ENCODE measurements at places on chromosomes 7 and 10.

DNA sequence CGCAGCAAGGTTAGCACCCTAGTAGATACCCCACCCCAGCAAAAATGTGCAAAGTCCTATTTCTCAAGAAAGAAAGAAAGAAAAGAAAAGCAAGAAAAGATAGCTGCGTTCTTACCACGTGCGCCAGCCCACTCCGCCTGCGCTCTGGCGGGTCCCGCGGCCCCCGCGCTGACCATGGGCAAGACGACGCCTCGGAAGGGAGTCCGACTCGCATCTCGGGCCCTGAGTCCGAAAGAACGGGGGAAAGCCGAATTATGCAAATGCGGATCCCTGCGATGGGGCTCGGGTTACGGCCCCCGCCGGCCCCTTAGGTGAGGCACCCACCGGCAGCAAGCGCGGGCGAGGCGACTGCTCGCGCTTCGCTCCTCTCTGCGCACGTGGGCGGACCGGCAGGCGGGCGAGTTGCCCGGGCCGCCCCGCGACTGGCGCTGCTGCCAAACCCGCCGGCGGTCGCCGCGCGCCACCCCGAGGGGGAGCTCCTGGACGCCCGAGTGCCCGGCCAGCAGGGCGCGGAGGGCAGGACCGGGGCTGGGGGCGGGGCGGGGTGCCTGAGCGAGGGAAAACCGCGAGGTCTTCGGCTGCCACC, 2.4 kb upstream of the EGR2 start:
- DNase-seq, result no peak

GRCh38 chr10:1467334-1468076, 269.8 kb downstream of the ADARB2 start:
- DNase-seq, result no peak

GRCh38 chr7:81002421-81002820, 83.6 kb upstream of the SEMA3C start:
- no peak for DNase-seq

- no peak for DNase-seq
These were observed 184.2 kb upstream of the PPP1R3A start for GRCh38 chr7:114102996-114103395.

DNA sequence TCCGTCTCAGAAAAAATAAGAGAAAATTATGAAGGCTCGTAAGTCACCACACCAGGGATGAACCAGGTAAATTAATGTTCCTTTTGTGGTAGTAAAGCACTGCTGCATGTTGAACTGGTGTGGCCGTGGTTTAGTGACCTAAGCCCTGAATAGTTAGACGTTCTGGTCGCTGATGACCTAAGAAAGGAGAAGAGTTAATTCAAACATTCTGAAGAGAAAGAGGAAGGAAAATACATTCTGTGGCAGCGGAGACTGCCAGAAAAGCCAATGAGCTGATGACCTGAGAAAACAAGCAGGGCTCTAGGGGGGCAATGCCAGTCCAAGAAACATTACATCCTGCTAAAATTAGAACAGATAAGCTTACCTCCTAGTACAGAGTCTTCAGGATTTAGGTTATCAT, 17.5 kb downstream of the DNAJC9 start:
- no peak for DNase-seq

DNA sequence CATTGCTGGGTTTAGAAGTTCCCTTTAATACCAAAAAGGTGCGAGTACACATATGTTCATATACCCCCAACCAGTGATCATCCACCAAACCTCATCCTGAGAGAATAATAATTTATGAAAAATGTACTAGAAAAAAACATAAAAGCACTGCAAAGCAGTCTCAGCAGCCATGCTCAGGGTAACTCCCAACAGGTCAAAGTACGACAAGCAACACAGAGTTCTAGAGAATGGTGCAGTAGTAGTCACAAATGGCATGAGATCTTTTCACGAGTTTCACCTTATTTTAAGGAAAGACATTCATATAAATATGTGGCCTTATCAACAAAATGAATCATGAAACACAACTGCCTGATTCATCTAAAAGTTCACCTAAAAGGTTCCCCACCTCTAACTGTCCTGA, 338.5 kb downstream of the PARD3 start:
- DNase-seq, result no peak

DNA sequence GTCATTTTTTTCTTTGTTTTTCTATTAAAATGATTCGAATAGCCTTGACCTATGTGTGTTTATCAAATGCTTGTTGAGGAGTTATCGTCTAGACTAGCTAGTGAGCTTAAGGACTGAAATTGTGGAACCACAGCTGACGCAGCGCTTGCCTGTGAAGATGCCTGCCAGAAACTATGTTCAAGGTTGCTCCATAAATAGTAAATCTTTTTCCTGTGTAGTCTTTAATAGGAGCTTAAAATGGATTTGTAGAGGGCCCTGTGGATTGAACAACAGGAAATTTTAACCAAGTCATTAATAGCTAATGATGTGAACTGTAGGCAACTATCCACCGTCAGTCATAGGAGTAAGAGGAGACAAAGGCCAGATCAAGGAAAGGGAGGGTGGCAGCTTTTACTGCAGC, 145.1 kb downstream of the GNAI1 start:
- no peak for DNase-seq

- DNase-seq, result no peak
These were observed 33.5 kb downstream of the LYZL2 start for GRCh38 chr10:30596013-30596412.

GRCh38 chr10:122168598-122169394, 102.3 kb upstream of the BTBD16 start:
- peak; percentile 41 for DNase-seq

DNA sequence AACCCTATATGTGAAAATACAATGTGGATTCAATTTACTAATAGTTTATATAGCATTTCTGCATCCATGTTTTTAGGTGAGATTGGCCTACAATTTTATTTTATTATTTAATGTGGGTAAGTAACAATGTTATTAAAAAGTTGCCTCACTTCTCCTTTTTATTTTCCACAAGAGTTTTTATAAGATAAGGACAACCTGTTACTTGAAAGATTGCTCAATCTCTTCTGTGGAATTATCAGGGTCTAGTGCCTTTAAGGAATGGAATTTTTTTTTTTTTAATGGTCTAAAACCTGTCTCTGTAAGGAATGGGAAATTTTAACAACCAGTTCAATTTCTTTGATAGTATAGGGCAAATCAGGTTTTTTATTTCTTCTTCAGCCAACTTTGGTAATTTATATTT, 53.9 kb upstream of the RAB18 start:
- no peak for DNase-seq

- DNase-seq, result no peak
These were observed 175.8 kb downstream of the TNS3 start for GRCh38 chr7:47405921-47406800.

DNA sequence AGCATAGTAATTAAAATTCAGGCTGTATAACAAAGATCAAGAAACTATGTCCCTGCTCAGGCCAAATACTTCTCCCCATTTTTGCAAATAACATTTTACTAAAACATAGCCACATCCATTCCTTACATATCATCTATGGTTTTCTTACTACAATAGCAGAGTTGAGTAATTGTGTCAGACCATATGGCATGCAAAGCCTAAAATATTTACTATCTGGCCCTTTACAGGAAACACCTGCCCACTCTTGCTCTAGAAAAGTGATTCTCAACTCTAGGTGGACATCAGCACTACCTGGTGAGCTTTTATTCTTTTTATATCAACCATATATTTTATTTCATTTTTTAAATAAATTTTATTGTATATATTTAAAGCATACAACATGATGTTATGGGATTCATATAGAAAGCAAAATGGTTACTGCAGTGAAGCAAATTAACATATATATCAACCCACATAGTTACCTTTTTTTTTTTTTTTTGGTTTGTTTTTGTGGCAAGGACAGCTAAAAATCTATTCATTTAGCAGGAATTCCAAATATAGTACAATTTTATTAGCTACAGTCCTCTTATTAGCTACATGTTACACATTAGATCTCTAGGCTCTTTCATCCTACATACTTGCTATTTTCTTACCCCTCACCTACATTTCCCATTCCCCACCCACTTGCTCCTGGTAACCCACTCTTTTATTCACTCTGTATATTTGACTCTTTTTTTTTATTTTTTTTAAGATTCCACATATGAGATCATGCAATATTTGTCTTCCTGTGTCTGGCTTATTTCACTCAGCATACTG, 19.6 kb downstream of the ABI1 start:
- no peak for DNase-seq

DNA sequence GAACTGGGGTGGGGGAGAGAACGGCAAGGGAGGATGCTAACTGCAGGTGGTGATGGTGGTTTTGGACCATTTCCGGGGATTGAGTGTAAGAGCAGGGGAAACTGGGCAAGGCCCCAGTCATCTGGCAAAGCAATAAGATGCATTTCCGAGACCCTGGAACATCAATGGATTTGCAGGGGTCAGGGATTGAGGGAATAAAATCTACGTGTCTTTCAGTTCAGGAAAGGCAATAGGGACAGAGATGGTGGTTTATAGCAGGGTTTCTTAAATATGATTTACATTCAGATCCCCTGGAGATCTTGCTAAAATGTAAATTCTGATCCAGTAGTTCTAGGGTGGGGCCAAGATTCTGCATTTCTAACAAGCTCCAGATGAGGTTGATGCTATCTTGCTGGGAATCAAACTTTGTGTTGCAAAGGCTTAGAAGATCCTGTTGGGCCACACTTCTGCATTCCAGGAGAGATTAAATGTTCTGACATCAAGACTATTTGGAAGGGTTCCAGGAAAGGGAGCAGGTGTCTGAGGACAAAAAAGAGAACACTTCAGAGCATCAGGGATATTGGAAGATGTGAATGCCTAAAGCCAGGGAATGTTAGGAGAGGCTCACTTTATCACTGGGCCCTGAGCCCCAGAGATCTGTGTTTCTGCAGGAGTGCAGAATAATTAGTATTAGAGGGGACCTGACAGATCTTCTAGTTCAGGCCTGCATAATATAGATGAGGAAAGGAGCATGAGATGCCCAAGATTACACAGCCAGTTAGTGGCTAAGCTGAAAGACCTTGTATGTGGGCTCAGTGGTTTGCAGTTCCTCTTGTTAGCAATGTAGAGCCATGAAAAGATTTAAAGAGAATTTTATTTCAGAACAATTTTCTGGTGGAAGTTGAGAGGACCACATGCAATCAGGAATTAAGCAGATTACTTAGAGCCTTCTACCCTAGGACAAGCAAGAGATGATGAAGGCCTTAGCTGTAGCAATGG, 32.4 kb downstream of the BLNK start:
- no peak for DNase-seq

- DNase-seq, result no peak
These were observed 973 bp downstream of the ATAD1 start for GRCh38 chr10:87816898-87817608.

- DNase-seq, result no peak
These were observed 14.9 kb downstream of the UNCX start for GRCh38 chr7:1247527-1248041.

- no peak for DNase-seq
These were observed 22.2 kb downstream of the ARHGAP21 start for GRCh38 chr10:24701447-24701846.

DNA sequence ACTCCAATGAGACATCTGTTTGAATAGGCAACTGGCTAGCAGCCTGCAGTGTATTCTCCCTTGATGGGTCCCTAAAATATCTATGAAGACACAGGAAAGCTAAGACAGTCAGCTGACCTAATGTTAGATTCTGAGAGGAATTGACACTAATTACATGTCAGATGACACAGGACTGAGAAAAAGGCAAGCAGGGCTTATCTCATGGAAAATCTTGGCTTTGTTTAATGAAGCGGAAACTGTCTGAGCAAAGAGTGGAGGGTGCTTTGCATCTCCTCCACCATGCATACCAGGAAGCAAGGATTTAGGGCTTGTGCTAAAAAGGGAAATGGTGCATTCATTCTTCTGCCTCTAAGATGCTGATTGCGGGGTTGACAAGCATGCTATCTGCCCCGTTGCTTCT, 135.5 kb upstream of the GLI3 start:
- no peak for DNase-seq

GRCh38 chr7:118078015-118078414, 105.9 kb upstream of the LSM8 start:
- DNase-seq, result no peak

DNA sequence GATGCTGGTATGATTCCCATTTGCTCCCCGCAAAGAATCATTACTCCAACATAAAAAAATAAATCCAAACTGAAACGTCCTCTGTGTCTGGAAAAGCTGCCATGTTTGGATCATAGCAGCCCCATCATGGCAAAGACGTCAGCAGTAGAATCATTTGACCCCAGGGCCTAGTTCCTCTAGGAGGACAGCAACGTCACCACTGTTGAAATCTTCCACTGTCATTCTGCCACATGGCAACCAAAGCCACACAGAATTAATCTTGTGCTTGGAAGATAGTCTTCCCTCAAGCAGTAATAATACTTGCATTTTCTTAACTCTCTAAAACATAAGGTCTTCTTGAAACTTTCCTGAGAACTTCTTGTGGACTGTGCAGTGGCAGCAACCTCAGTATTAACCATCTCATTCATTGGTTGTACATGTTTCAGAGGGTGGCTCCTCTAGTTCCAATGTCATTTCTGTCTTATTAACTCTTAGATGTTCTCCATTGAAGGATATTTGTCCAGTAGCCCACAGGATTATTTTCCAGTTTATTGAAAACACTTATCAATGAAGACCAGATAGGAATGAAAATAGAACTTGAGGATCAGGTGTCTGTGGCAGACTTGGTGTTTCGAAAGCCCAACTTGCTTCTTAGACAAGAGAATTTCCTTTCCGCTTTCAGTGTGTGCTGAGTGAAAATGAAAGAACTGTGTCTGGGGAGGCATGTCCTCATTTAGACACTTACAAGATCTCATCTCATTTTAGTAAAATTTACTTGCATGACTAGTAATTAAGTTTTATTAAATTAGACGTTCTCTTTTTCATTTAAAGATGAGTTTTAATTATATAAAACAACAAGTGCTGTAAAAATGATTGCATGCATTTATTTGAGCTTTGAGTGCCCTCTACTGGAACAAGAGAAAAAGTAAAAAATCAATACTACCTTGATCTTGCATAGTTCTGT, 28.9 kb upstream of the INHBA start:
- no peak for DNase-seq

GRCh38 chr7:17131983-17132655, 166.3 kb upstream of the AHR start:
- no peak for DNase-seq

DNA sequence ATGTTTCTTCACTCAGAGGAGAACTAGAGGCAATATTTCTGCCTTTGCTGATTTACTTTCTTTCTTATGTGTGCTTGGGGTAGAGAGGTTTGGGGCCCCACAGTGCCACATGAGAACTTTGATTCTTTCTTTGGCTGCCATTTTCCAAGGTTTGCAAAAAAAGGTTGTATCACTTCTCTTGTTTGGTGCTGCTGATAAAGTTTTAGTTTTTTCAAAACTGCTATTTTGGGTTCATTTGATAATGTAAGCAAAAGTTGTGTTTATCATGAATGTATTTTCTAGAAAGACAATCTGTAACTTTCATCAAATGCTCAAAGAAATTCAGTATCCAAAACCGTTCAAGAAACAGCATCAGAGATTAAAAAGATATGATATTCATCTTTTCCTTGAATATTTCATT, 30.6 kb upstream of the PARP12 start:
- DNase-seq, result no peak

GRCh38 chr7:101905203-101905865, 87.9 kb downstream of the CUX1 start:
- DNase-seq, result no peak

- DNase-seq, result no peak
These were observed 68.9 kb upstream of the HDAC9 start for GRCh38 chr7:18426564-18427226.

Data from hepatic stellate cell (primary cell).